Activated CD4-positive, alpha-beta T cell treated with anti-CD3 and anti-CD28 coated beads, Interleukin-10, Interleukin-2, amounts not matched to agents 100 ng/mL and 50 ng/mL, durations not matched to agents 16 hours and 8 hours (primary cell): ENCODE measurements at places on chromosomes 3 and 15.
A peak's percentile ranks its signal among the peaks of the same experiment; 100 is the strongest.

- DNase-seq: peak; percentile 34
These were observed 274.1 kb downstream of the OTOL1 start for GRCh38 chr3:161770484-161771386.

GRCh38 chr3:128429275-128429674 lies 37.4 kb downstream of the DNAJB8 start:
- no peak for DNase-seq

GRCh38 chr15:63291507-63291906 lies 14.1 kb downstream of the APH1B start:
- no peak for DNase-seq

DNA sequence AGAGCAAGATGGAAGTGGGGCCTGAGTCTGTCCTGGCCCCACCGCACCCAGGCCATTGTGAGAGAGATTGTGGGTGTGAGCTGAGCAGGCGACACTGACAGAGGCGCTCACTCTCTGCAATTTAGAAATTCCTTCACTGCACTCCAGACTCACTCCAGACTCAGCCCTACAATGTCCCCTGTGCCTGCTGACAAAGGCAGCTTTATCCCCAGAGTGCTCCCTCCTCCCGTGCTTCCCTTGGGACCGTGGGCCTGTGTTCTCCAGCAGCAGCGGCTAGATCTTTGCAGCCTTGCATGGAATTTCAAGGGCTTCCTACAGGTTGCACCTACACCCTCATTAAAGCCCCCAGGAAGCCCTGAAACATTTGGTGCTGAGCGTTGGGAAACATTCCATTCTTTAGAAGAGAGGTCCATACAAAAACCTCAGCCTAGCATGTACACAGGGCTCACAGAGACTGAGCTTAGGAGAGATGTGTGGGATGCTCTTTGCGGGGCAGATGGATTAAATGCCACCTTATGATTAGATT lies 1.3 kb upstream of the IL16 start:
- no peak for DNase-seq

DNA sequence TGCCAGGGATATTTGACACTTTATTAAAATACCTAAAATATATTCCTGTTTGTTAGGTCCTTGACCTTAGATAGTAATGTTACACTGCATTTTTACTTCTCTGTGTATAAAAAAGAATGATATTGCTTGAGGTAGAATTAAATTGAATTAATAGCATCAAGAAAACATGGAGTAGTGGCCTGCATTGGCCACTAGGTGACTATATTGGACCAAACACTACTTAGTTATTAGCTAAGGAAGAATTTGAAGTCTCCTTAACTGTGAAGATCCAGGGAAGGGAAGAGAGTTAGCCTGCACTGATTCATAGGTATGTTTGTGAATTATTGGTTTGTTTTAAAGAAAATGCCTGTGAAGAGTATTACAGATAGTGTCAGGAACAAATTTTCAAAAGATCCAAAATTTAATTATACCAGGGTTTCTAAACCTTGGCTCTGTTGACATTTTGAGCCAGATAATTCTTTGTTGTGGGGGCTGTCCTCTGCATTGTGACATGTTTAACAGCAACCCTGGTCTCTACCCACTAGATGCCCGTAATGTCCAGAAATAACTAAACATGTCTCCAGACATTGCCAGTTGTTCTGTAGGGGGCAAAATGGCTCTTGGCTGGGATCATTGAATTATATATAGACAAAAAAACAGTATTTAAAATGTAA lies 103.6 kb upstream of the THSD4 start:
- DNase-seq: peak; percentile 2

GRCh38 chr15:90286678-90287077 lies 21.2 kb downstream of the NGRN start:
- peak; percentile 52 for DNase-seq

GRCh38 chr15:69758291-69758771 lies 305.7 kb downstream of the RPLP1 start:
- no peak for DNase-seq

DNA sequence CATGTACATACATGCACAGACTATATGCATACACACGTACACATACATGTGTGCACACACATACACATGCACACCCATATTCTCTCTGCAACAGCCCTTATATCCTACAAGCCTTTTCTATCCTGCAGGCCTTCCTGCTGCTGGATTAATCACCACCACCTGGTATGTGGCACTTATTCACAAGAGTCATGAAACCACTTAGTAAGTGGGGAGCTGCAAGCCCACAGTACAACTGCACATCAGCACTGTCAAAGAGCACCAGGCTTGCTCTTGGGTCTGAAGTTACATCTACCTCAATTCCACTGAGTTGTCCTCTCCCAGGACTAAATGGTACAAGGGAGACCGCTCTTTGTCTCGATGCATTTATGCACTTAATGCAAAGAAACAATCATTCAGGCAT lies 233.2 kb downstream of the KLF13 start:
- no peak for DNase-seq

DNA sequence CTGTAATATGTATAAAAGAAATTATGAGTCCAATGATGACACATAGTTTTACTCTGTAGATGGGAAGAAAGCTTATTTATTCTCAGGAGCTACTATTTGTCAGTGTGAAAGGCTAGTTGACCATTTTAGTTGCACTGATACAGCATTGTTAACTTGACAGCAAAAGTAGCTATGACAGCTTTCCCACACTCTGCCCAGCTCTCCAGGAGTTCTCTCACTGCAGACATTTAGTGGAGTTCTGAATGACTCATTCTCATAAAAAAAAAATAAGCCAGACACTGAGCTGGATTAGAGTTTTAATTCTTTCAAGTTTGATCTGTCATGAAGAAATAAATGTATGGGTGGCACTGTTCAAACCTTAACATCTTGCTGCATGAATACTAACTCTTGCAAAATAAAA lies 77.2 kb upstream of the CFAP20DC start:
- no peak for DNase-seq

DNA sequence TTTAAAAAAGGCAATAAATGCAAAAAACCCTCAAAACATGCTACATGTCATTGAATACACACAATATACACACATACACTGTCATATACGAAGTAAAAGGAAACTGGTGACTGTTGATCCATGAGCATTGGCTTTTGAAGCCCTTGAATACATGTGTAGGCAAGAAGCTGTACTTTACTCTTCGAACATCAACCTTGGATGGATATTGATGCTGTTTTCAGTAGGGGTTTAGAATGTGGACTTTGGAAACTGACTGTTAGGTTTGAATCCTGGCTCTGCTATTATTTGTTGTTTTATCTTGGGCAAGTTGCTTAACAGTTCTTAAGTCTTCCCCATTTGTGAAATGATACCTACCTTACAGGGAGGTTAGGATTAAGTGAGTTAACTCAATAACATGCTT lies 30.5 kb downstream of the RNF13 start:
- DNase-seq: no peak

GRCh38 chr3:153456833-153457545 lies 295.0 kb downstream of the RAP2B start:
- DNase-seq: no peak

DNA sequence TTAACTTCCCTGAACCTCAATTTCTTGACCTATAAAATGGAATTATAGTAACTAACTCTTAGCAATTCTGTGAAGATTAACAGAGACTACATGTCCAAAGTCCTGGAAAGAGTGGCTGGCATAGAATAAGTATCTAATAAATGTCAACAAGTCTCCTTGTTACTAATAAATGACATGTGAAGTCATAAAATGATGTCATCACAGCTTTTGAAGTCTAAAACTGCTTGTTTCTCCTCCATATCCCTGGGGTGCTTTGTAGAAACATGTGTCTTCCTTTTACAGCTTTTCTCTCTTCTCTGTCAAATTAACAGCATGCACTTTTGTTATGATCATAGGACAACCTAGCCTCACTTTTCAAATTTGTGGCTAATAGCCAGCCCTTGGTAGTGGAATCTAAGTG lies 510.2 kb downstream of the NTRK3 start:
- DNase-seq: no peak

DNA sequence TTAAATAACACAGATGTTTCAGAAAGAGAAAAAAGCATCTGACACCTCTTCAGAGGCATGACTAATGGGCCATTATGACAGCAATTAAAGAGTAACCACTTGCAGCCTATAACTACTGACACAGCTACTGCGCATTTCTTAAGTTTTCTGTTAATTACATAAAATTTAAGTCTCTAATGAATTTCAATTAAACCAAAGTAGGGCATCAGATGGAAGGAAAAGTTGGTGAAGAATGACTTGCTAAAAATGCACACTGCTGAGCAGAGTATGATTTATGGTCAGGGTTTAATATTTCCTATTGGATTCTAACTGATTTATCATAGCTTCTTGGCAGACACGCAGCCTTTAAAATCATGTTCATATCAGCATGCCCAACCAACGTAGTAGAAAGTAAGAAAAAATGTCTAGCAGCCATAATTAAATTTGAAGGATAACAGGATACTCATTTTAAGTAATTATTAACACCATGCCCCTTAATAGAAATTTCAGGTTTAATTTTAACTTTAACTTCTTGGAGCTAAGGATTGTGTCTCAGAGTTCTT lies 140.0 kb downstream of the CBLB start:
- no peak for DNase-seq

DNA sequence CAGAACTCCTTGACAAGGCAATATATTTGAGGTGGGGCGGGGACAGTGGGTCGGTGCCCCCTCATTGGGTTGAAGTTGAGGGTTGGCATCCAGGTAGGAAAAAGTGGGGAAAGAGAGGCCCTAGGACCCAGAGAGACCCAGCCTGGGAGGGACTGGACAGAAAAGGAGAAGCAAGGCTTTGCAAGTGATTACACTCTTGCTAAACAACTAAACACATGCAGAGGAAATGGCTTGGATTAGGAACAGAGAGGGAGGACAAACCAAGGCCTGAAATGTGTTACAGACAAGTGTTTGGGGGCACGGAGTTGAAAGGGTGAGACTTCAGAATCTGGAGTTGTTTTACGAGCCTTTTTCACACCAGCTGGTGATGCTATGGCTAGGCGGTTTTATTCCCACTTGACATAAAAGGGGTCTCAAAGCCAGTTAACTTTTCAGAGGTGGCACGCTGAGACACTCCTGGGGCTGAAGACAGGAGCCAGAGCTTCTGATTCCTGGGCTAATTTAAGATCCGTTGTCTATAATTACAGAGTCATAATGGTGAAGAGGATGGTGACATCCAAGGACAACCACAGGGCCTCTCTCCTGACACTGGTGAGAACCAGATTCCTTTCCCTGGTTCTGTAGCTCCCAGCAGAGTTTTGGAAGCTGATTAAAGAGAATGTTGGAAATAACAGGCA lies 7.7 kb upstream of the KCTD6 start:
- no peak for DNase-seq

DNA sequence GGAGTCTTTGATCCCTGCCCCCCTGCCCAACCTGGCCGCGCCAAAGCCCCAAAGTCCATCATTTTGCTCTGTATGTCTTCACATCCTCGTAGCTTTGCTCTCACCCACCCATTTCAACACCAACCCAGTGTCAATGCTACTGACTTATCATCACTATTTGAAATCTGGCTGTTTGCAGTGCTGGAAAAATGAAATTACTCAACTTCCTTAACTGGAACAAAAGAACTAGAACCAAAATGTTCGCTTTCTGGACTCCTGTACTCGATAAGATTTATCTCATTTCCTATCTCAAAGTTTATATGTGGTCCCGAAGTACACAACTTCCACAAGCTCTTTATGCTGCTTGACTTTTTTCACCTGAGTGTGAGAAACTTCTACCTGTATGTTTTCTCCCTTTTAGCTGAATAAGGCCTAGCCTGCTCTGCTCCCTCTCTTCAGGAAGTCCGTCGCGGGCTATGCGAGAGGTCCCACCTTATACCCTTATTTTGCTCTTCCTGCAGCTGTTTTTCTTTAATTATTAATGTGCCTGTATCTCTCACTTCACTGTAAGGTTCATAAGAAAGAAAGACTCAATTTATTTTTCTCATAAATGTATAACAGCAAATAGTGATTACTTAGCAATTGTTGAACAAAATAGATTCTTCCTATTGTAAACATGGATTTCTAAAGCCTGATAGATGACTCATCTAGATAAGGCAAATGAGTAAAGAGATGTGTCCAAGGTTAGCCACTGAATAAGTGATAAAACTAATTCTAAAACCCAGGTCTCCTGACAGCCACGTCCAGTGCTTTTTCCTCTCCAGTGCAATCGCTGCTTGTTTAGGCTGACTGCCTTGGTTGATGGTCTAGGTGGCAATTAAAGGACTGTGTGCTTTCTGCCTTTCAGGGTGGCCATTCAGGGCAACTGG lies 464.1 kb upstream of the TPRG1 start:
- DNase-seq: no peak

GRCh38 chr3:126433105-126433430 lies 38.4 kb downstream of the CFAP100 start:
- no peak for DNase-seq

DNA sequence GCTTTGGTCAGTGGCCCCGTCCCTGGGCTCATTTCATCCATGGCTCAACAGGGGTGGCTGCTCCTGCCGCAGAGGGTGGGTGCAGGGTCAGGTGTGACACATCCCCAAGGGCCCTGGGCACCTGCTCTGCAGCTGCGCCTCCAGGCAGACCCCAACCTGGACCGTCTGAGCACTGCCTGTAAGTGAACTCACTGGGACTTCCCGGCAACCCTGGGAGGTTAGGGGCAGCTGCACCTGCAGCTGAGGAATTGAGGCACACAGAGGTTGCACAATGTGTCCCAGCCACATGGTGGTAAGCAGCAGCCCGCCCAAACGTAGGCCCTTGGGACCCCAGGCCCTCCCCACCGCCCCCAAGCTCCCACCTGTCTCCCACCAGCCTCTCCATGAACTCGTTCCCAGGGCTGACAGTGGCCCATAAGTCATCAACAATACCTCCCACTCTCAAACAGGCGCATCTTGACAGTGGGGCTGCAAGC lies 55.1 kb downstream of the PLXNA1 start:
- no peak for DNase-seq
